ENCODE measurements at places on chromosomes 5 and 9.

DNA sequence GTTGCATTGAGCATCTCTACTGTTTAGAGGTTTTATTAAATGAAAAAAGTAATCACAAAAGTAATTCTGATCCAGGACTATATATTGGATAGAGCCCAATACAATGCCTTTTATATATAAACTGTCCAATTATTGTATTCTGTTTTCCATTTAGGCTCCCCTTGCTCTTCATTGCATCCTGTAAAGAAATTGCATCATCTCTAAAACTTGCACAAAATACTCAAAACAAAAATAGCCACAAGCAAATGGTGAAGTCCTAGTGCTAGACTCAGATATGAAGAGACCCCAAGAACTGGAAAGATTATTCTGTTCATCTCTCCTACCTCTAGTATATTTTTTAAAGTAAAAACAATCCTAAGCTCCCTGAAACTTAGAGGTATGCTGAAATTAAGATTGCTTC lies 195.8 kb downstream of the NNT start:
- no peak for DNase-seq

DNA sequence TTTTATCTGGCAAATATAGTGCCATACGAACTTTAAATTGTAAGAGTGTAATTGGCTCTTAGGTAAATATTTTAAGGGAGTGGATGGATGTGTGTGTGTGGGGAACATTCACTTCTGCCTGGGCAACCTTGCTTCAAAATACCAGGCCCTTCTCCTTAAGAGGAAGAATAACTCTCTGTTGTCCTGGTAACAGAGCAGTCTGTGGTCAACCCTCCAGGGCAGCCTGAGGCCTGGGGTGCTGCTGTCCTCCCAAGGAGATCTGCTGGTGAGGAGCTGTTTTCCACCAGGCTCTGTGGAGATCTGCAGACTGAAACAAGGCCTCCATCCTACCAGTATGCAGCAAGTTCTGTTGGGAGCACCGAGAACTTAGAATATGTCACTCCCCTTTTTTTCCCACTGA lies 325.2 kb downstream of the PSAT1 start:
- DNase-seq, result no peak

GRCh38 chr5:76470976-76471375 lies 67.9 kb downstream of the IQGAP2 start:
- no peak for DNase-seq

GRCh38 chr5:74042959-74043358 lies 417.0 kb downstream of the ARHGEF28 start:
- DNase-seq, result no peak

GRCh38 chr5:77908787-77909186 lies 132.6 kb upstream of the TBCA start:
- DNase-seq, result no peak

DNA sequence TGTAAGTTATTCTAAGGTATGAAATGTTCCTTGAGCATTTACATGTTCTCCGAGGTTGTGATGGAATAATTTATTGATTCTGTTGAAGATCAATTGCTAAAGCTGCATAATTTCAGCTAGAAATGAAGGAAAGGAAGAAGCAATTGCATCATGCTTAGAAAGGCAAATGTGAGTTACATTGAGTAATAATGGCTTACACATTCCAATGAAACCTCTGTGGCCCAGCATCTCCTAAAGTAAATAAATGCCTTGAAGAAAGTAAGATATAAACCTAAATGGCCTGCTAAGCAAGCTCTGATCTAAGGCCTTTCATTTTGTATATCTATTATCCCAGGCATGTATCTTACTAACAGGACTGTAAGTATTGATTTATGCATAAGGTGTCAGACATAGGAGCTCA lies 677.3 kb upstream of the RGMB start:
- DNase-seq, result no peak

DNA sequence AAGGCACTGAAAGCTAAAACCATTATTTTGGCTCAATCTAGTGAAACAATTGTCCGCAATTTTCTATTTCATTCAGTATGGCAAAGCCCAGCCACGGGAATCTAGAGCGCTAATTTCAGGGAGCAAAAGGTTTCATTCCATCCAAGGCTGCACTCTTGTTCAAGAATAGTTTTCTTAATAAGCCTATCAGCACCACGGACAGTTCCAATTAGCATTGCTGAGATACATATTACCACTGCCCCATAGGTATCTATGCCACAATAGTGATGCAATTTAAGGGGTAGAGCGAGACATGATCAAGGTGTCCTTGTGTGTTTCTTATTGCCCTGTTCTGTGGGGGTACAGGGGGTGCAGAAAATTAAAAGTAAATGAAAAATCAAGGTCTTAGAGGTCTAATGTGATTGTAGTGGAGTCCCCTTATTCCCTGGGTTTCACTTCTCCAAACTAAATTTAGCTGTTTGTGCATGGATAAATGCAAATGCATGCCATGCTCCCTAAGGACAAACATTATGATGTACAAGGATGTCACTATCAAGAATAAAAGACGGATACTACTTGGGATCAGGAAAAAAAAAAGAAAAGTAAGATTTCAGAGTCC lies 45.5 kb downstream of the SPOCK1 start:
- DNase-seq, result no peak

- DNase-seq, result no peak
Measured at GRCh38 chr9:82930116-82930515, 132.8 kb downstream of the RASEF start.

- no peak for DNase-seq
Measured at GRCh38 chr9:82254646-82255367, 266.2 kb downstream of the SPATA31D1 start.

GRCh38 chr5:160488394-160489325 lies 67.0 kb downstream of the PTTG1 start:
- DNase-seq, result no peak

GRCh38 chr5:119389288-119390030 lies 33.6 kb downstream of the TNFAIP8 start:
- no peak for DNase-seq

- DNase-seq, result peak; percentile 89
Measured at GRCh38 chr9:34380511-34381315, 4.0 kb upstream of the MYORG start.

GRCh38 chr5:43019614-43020398 lies 20.3 kb downstream of the ANXA2R start:
- DNase-seq, result peak; percentile 70

DNA sequence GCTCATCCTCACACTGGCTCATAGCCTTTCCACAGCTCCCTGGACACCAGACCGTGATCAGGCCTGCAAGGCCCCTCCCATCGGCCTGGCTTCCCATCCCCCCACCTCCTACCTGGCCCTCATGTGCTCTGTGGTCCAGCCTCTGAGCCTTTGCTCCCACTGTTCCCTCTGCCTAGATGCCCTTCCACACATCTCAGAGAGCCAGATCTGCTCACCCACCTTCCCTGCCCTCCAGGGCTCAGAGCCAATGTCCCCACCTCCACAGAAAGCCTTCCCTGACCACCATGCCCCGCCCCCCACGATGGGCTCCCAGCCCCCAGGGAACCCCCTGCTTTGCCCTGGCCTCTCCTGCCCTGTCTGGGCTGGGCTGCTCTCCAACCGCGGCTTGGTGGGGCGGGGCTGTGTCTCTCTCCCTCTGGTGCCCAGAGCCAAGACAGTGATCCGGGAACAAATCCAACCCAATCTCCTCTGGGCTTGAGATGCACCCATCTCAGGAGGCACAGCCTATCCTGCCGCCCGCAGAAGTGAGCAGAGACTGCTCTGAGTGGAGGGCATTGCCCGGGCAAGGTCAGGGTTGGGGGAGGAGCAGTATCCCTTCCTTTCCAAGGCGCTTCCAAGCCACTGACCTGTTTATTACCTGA lies 1.6 kb downstream of the NINJ1 start:
- peak; percentile 79 for DNase-seq

DNA sequence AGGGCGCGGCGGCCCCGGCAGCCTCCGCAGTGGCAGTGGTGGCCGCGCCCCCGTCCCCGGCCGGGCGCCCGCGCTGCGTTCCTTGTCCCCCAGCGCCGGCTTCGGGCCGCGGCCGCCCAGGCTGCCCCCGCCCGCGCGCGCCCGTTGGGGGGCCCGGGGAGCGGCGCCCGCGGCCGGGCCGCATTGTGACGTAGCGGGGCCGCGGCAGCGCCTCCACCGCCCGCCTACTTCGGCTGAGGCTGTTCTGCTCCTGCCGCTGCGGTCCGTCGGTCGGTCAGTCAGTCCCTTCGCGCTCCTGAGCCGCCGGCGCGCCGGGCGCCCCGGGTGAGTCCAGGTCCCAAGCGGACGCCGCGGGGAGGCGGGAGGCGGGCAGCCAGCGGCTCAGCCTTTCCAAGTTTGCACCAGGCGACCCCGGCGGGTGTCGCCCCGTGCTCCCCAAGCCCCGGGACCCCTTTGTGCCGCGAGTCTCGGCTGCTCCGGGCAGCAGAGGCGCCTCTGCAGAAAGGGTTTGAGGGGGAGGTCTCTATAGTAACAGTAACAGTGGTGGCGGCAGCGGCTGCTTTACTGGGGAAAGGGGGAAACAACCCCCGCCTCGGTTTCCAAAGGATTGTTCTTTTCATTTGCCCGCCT lies at the start of gene SNCAIP:
Gene SNCAIP, plus strand, starts transcription at position 277 of the 630 bp plus-strand sequence. CDS start 78,898 bp downstream, outside the sequence.
- DNase-seq, result peak; percentile 67

- DNase-seq, result no peak
Measured at GRCh38 chr5:135313946-135314345, 85.1 kb downstream of the MACROH2A1 start.

DNA sequence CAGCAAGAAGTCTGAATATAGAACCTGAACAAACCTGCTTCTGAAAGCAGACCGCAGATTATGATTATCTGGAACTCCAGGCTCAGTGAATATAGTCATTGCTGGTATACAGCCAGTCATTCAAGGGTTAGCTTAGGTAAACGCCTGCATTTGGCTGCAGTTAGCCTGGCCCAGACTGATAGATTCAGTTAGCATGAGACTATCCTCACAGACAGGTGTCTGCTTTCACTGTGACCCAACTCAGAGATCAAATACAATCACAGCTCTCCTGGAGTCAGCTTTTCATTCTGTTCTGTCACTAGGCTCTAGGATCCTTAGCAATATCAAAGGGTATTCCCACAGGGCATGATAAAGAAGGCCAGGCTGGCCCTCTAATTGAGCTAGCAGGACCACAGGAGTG lies 138.6 kb upstream of the PLCXD3 start:
- DNase-seq, result no peak

DNA sequence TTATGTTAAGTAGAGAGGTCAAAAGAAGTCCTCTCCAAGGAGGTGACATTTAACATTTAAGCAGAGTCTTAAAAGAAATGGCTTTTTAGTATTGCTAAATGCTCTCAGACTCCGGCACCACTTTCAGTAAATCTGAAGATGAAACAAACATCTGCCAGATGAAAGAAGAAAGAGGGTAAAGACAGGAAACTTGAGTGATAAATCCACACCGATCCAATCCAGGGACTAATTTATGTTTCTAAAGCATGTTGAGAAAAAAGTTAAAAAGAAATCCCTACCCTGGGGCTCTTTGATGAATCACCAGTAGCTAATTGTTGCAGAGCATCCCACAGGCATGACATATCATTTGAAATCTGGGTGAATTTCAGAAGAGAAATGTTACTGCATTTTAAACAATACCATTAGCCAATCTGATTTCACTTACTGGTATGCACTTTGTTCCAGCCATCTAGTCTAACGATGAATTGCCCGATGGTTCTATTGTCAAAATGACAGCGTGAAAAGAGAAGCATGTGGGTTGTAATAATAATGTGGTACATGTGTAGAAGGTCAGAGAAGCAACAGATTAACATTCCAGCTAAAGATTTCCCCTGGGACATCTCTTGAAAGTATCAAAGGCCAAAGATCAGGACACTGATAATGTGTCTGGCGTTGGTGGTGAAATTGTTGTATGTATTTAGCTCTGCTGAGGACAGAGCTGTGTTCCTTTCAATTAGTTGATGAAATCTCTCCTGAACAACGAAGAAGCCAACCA lies 485.7 kb downstream of the CSNK1G3 start:
- DNase-seq, result no peak

- no peak for DNase-seq
Measured at GRCh38 chr9:71250581-71250980, 129.2 kb upstream of the TRPM3 start.

DNA sequence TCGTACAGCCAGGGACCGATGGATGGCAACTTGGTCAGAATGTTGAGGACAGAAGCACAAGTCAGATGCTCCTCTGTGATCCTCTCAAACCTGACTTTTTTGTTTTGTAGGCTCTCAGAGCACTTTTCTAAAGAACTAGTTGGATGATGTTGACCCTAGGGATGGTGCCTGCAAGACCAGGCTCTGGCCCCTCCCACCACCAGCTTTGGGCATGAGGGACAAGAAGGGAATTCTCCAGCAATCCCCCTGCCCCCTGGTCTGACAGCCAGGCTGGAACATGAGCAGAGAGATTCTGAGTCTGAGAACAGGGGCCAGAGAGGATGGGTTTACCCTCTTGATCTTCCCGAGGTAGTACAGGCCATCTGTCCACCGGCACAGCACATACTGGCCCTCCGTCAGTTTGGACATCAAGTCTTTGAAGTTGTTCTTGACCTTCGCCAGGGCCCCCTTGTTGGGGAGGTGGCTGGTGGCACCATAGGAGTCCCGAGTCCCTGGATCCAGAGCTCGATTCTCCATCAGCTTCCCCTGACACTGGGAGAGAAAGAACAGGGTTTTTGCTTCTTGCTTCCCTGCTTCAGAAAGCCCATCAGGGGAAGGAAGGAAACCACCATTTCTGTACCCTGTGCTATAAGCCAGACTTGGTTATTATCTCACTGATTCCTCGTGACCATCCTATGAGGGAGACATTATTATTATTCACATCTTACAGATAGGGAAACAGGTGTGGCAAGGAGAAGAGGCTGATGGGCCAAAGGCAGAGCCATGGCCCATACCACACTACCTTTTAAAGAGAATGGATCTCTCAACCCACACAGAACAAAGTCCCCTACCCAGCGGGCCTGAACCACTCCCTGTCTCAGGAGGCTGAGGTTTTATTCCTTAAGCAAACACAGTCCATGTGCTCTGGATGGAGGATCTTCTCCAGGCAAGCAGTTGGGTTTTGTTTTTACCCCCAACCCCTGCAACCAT lies 2.5 kb downstream of the PHF19 start:
- no peak for DNase-seq

GRCh38 chr9:32413424-32413823 lies 29.0 kb downstream of the ACO1 start:
- DNase-seq, result no peak

DNA sequence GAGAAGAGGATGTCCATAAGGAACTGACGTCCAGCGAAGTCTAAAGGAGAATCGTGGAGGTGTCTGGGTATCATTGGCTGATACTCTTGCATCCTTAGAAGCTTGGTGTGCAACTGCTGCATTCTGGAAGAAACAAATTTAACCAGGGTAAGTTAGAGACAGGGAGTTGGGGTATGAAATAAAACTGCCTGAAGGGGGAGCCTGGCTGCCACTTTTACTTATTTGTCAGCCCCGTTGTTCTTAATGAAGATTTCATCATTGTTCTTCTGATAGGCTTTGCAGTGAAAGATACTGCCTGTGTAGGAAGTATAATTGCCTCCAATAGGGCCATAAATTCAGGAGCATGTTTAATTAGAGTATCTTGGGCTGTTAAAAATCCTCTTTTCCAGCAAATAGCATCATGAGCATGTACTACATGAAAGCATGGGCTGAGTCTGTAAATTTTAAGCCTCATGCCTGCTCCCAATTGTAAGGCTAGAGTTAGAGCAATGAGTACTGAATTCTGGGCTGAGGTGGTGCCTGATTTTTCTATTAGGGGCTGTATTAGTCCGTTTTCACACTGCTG lies 1264.5 kb upstream of the ACO1 start:
- no peak for DNase-seq

- DNase-seq, result no peak
Measured at GRCh38 chr5:136276946-136277345, 84.0 kb upstream of the SMIM32 start.

GRCh38 chr5:65981548-65981947 lies 55.2 kb downstream of the ERBIN start:
- no peak for DNase-seq
